ENCODE measurements at places on chromosomes 5 and 9. TPM values are rescaled to one million over a fixed set of nuclear protein-coding genes. Genes with fewer than 3 reads are reported as not detected.

GARIN3 gene
- total RNA-seq = not detected

DNA sequence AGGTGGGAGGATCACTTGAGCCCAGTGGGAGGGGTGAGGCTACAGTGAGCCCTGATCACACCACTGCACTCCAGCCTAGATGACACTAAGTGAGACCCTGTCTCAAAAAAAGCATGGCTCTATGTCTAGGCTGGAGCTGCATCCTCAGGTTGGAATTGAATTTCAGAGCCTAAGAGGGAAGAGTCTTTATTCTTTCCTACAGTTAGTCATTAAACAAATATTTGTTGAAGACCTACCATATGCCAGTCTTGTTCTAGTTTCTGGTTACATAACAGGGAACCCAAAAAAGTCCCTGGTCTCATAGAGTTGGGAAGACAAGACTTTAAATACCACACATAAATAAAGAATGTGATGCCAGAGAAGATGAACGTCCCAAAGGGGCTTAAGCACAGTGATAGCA lies 6.9 kb upstream of the GRPEL2 start:
- H3K27me3 ChIP-seq = no peaks in the 10 kb centered on the region
- no peak overlapping the region for H3K4me3 ChIP-seq
- no peak overlapping the region for H3K27ac ChIP-seq
- no peaks in the 10 kb centered on the region for H3K4me1 ChIP-seq
- no peaks in the 10 kb centered on the region for H3K36me3 ChIP-seq

DNA sequence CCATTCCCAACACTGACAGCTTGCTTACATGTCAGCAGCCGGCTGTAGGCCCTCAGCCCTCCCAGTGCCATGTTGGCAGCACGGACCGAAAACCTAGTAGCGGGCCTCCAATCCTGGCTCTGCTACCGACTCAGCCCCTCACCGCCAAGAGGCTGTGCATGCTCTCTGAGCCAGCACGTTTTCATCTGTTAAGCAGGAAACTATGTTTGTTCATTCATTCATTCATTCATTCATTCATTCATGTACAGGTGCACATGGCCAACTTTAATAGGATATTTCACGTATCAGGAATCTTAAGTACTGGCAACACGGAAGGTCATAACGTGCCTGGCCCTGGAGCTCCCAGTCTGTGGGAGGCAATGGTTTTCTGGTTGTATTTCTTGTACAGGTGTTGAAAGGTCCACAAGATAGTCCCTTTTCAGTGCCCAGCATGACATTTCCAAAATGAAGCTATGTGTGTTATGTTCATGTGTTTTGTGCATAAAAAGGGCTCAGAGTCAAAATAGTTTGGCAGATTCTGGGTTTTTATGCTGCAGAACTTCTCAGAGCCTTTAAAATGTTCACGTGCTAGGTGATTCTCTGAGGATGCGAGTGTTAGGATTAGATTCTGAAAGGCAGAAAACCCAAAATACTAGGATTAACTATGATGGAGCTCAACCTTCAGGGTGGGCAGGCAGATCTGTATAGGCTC lies 17.7 kb downstream of the SUSD3 start:
- DNase-seq = no peak
- H3K4me1 ChIP-seq = peaks cover 3% of the 10 kb centered on the region
- H3K36me3 ChIP-seq = no peaks in the 10 kb centered on the region
- H3K27me3 ChIP-seq = no peaks in the 10 kb centered on the region
- H3K4me3 ChIP-seq = no peak overlapping the region

DNA sequence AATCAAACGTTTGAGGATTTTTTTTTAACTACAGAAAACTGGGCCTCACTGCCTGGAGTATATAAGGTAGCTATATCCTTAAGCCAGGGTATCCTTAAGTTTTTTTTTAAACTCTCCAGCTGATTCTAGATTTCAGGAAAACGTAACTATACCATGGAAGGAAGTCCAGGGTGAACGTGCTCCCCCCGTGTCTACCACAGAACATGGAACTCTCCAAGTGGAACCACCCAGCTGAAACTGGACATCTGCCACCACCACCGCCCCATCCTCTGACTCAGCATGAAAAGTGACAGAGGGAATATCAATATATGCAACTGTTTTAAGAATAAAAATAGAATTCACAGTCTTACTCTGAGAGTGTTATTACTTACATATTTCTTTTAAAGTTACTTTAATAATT lies 61.3 kb downstream of the DROSHA start:
- no peak overlapping the region for H3K4me3 ChIP-seq
- no peaks in the 10 kb centered on the region for H3K27me3 ChIP-seq
- H3K4me1 ChIP-seq = no peaks in the 10 kb centered on the region

- H3K4me1 ChIP-seq = peaks cover 10% of the 10 kb centered on the region
- DNase-seq = no peak
- peak overlapping the region; percentile 67 for H3K4me3 ChIP-seq
- H3K36me3 ChIP-seq = no peaks in the 10 kb centered on the region
- no peaks in the 10 kb centered on the region for H3K27me3 ChIP-seq
- H3K27ac ChIP-seq = peak overlapping the region; percentile 59
Measured at GRCh38 chr5:56259002-56259511, 25.9 kb upstream of the ANKRD55 start.

GFPT2 gene
- total RNA-seq = 136 TPM

- no peak for DNase-seq
- no peak overlapping the region for H3K4me3 ChIP-seq
- H3K27ac ChIP-seq = no peak overlapping the region
- H3K4me1 ChIP-seq = no peaks in the 10 kb centered on the region
- H3K36me3 ChIP-seq = no peaks in the 10 kb centered on the region
Measured at GRCh38 chr9:89695441-89695891, 90.7 kb downstream of the GADD45G start.

SV2C gene
- 0.14 TPM for total RNA-seq

DNA sequence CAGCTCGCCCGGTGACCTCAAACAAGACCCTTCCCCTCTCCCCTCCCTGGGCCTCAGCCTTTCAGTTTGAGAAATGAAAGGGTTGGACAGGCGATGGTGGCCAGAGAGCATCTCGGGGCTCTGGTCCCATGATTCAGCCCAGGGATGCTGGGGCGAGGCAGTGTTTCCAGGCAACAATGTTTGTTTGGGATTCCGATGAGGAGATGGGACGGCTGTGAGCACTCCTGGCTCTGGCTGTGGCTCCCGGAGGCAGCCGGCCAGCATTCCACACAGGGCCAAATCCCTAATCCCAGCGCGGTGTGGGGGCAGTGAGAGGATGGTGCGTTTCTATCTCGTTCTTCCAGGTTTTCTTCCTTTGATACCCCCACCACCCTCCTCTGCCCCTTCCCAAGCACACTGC lies 66.0 kb downstream of the HMCN2 start:
- H3K4me3 ChIP-seq = no peak overlapping the region
- H3K27ac ChIP-seq = no peak overlapping the region
- peaks cover 7% of the 10 kb centered on the region for H3K4me1 ChIP-seq

- H3K27ac ChIP-seq = no peak overlapping the region
- no peaks in the 10 kb centered on the region for H3K27me3 ChIP-seq
- H3K36me3 ChIP-seq = peaks cover 24% of the 10 kb centered on the region
- H3K4me1 ChIP-seq = peaks cover 10% of the 10 kb centered on the region
- H3K4me3 ChIP-seq = no peak overlapping the region
Measured at GRCh38 chr5:69231851-69232250, 2.8 kb upstream of the CDK7 start.
